ENCODE measurements at places on chromosomes 11 and 22.

DNA sequence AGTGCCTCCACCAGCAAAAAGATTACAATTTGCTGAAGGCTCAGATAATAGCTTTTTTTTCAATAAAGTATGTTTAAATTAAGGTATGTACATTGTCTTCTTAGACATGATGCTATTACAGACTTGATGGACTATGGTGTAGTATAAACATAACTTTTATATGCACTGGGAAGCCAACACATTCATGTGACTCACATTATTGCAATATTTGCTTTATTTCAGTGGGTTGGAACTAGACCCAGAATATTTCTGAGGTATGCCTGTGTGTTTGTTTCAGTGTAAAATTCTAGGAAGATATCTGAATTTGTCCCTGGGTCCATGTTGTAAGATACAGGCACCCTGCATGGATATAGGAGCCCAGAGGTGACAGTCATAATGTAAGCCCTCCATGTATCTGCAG lies 120.0 kb upstream of the BDNF start:
- no peak for DNase-seq

- no peak for DNase-seq
These were observed 84.3 kb downstream of the MSANTD4 start for GRCh38 chr11:105937738-105938137.

DNA sequence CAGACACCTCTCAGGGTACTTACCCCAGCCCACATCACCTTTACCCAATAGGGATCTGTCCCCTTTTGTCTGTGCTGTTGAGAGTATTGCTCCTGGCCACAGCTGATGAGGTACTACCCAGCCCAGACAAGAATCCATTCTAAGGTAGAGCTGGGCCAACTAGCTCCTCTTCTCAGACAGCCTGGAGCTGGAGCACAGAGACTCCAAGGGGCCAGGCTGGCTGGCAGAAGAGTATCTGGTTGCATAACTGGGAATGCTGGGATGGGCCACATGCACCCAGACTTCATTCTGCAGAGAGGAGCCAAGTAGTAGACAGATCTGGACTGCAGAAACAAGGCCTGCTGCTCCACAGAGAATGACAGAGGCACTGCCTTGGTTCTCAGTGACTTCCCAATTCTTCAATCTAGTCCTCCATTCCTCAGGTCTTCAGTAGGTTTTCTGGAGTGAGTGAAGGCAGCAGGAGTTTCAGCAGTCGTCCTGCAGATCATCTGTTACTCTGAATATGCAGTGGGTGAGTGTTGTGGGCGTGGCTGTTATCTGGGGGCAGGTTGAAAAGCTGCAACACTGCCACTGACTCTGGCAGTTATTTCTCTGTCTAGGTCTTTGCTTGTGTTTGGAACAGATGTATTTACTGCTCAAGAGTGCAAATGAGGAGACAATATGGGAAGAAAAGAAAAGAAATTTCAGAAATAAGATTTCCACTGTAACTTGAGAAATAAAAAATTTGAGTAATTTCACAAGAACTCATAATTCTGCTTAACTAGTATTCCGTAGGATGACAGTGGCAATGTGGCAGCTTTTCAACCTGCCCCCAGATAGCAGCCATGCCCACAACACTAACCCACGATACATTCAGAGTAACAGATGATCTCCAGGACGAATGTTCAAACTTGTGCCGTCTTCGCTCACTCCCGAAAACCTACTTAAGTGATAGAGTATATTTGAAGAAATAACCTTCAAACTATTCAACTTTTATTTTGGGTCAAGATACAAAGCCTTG lies 34.9 kb downstream of the MAPK1 start:
- no peak for DNase-seq

DNA sequence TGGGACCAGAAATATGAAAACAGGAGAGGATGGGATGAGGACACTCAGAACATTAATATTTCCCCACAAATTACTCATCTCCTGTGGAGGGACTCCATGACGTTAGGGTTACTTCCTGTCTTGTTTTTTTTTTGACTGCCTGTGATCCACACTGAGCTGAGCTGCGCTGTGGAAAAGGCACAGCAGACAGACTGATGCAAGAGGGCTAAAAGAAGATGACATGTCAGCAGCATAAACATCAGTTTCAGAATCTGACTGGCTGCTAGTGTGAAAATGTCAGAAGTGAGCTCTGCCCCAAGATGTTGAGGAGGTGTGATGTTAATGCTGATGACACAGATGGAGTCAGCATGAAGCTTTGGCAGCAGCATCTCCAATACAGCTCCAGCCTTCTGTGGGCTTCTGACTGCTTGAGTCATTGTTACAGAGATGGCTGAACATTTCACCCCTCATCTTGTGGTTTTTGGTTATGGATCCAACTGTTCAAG lies 286.8 kb downstream of the BLID start:
- DNase-seq = peak; percentile 33

GRCh38 chr11:73464347-73464746 lies 88.1 kb downstream of the RELT start:
- no peak for DNase-seq

- no peak for DNase-seq
These were observed 123.4 kb downstream of the CSNK2A3 start for GRCh38 chr11:11229647-11230046.

DNA sequence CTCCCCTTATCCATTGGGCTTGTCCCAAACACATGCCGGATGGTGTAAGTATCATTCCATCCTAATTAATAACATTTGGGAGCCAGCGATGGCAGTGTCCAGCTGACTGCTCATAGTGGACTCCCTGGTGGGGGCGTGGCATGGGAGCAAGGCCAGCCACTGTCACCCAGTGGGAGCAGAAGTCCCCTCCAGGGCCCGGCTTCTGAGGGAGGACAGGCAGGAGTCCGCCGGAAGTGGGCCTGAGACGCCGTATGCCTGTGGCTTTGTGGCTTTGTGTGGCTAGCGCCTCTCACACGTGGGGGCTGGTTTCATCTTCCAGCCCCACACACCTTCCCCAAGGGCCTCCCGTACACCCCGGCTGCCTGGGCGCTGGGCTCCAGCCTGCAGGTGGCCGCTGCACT lies 124.5 kb downstream of the KCNQ1 start:
- no peak for DNase-seq

GRCh38 chr11:123030517-123030916 lies 31.4 kb downstream of the HSPA8 start:
- DNase-seq = no peak

GRCh38 chr11:26254378-26254777 lies 77.6 kb upstream of the ANO3 start:
- no peak for DNase-seq

GRCh38 chr11:123430721-123431497 lies 840 bp downstream of the GRAMD1B start:
- peak; percentile 79 for DNase-seq

GRCh38 chr11:62599901-62600300 lies 1.8 kb downstream of the MTA2 start:
- DNase-seq = no peak

DNA sequence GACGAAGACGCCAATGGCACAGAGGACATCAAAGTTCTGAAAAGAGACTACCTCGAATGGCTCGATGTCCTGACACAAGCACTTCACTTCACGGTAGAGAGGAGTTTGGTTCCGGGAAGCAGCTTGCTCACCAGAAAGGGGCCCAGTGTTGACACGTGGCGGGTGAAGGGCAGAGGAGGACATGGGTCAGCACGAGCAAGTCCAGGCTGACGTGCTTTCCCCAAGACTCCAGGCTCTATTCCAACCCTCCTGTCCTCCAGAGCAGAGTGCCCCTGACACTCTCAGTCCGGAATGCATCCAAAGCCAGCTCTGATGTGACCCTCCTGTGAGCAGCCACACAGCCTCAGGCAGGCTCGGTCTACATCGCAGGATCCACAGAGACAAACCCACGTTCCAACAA lies 77.5 kb upstream of the BID start:
- DNase-seq = no peak

DNA sequence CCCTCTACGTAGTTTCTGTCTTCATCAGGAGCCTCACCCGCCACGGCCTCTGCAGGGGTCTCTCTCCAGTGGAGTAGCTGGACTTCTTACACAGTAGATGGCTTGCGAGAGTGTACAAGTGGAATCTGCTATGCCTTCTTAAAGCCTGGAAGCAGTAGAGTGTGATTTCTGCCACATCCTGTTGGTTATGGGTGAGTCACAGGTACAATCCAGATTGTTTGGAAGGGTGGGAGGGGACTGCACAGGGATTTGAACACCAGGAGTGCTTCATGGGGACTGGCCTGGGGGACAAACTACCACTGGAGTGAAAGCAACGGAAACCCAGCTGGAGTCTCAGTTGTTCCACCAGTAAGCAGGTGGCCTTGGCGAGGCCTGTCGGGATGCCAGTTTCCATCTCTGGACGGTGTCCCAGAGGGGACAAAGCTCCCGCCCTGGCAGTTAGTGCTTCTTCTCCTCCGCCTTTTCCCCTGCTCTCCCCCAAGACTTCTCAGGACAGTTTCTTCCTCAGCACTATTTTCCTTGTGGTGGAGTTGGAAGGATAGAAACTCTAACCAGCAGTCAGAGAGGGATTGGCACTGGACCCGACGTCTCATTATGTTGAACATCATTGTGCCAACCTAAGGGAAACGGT lies 85.0 kb upstream of the RCN1 start:
- no peak for DNase-seq

DNA sequence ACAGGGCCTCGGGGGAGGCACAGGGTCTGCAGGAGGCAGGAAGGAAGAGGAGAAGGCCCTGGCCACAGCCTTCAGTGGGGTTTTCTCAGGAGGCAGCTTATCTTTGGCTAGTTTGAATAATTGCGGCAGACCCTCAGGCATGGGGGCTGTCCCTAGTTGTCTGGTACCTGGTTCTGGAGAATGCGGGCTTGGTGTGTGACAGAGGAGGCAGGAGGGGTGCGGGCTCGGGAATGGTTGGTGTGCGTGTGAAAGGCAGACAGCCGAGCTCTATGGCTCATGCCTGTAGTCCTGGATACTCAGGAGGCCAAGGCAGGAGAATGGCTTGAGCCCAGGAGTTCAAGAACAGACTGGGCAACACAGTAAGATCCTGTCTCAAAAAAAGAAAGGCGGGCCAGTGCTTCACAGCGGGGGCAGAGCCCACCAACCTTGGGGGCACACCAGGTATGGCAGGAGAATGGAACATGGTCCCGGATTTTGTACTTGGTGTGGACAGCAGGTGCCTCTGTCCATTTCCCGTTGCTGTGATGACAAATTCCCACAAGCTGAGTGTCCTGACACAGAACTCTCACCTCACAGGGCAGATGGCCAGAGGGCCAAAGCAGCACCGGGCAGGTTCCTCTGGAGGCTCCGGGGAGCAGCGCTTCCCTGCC lies 640.6 kb downstream of the TBC1D22A start:
- DNase-seq = no peak

DNA sequence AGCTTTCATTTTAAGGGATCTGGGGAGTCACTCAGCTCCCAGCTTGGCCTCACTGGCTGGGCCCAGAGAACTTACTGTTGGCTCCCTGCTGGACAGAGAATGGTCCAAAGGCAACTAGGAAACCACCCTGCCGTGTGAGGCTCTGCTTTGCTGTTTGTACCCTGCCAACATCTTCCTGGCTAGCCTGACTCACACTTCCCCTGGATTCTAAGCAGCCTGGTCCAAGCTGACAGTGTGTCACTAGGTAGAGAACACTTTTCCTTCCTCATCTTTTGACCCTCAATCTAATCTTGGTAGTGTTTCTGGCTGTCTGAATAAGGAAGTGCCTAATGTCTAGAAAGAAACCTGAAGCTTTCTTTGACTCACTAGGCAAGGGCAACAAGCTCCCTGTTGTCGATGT lies 76.7 kb downstream of the FAR1 start:
- DNase-seq = no peak

GRCh38 chr11:129388824-129389223 lies 13.2 kb downstream of the BARX2 start:
- no peak for DNase-seq

GRCh38 chr11:78451371-78452150 lies 33.9 kb upstream of the GAB2 start:
- DNase-seq = no peak

DNA sequence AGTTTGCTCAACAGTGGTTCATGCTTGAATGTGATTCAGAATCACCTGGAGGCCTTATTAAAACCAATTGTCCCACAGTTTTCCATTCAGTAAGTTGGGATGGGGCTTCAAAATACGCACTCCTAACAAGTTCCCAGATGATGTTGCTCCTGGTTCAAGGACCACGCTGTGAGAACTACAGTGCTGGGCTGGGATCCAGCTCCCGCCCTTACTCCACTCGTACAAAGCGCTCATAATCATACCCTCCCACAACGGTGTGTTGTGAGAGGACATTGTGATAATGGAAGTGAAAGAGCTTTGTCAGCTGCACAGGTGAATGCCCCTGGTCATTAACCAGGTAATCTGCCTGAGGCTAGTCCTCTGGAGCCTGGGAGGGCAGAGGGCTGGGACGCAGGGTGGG lies 1.3 kb upstream of the CD82 start:
- peak; percentile 33 for DNase-seq

DNA sequence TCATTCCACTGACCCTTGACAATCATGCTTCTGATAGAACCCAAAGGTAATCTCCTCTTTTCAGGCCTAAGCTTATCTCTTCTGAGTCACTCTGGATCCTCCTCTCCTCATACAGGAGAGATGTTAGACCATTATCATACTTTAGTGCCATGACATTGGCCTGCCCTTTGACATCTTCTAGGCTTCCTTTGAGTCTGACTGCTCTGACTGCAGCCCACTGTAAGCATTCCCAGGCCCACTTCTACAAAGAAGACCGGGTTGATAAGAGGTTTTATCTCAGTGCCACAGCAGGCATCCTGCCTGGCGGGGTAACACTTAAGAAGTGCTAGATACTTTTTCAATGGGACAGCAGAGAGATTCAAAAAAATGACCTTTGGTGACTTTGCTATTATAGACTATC lies 438.0 kb downstream of the KCNA4 start:
- DNase-seq = no peak

- DNase-seq = no peak
These were observed 2.8 kb downstream of the SIPA1 start for GRCh38 chr11:65640483-65641296.

- peak; percentile 53 for DNase-seq
These were observed 95.3 kb upstream of the RCN1 start for GRCh38 chr11:31995525-31996094.

GRCh38 chr11:6402561-6402981 lies 12.3 kb downstream of the SMPD1 start:
- no peak for DNase-seq

DNA sequence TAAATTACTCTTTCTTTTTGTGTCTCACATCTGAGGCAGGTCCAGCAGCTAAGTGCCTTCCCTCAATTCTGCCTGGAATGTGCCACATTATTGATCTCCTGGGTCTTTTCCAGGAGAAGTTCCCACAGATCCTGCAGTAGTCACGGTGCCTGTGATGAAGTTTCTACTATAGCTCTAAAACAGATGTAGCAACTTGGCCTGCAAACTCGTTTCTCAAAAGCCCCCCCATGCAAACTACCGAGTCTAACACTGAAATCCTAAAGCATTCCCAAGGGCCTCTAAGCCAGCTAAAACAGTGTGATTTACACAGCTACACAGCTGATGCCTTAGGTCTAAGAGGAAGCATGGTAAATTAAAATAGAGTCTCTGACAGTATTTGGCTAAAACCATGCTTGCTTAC lies 54.3 kb downstream of the DDI1 start:
- DNase-seq = peak; percentile 59

DNA sequence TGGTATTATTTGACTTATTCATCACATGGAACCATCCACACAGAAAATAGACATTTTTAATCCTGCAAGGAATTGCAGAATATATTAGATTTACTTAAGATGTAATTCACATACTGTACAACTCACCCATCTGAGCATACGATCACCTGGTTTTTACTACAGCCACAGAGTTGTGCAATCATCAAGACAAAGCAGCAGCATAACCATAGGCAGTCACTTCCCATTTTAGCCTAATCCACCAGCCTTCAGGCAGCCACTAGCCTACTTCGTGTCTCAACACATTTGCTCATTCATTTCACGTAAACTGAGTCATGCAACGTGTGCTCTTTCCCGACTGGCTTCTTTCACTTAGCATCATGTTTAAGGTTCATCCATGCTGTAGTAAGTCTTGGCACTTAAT lies 23.0 kb downstream of the PIWIL3 start:
- no peak for DNase-seq

Measured in eye (tissue), 1 donor.